Stimulated activated naive CD8-positive, alpha-beta T cell treated with anti-CD3 and anti-CD28 coated beads, Interleukin-15, amount 100 ng/mL, for 72 hours (primary cell): ENCODE measurements at places on chromosomes 6 and 20.

DNA sequence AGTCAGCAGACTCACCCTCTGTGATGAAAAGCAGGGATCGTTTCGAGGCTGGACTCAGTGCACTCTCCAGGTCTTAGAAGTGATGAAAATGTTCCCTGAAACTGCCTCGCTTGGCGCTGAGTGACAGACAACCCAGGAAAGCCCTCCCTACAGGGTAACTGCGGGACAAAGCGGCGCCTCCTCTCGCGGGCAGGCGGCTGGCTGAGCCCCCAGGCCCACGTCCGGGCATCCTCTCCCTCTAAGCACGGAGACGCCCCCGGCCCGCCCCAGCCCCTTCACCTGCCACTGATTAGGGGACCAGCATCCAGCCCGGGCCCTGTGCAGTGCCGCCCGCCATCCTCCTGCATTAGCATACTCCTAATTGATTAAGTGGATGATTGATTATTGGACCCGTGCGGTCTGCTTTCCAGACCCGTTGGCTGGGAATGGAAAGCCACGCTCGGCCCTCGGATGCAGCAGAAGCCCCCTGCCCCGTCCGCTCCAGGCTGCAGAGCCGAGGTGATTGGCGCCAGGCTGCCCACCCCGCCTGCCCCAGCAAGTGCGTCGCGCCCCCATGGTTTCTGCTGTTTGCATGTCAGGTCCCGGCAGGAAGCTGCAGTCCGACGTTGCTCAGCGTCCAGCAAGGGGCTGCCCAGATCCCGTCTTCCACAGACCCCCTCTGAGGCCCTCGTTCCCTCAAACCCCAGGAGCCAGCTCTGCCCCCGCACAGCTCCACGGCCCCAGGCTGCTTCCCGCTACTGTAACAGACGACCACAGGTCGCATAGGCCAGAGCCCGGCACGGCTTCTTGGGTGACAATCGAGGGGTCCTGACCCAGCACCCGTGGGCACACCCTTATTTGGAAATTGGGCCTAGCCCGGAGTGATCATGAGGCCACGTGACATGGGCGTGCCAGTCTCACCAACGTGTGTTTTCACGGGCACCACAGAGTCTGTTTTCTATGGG is 131.6 kb downstream of the DLL1 start:
- DNase-seq = no peak

DNA sequence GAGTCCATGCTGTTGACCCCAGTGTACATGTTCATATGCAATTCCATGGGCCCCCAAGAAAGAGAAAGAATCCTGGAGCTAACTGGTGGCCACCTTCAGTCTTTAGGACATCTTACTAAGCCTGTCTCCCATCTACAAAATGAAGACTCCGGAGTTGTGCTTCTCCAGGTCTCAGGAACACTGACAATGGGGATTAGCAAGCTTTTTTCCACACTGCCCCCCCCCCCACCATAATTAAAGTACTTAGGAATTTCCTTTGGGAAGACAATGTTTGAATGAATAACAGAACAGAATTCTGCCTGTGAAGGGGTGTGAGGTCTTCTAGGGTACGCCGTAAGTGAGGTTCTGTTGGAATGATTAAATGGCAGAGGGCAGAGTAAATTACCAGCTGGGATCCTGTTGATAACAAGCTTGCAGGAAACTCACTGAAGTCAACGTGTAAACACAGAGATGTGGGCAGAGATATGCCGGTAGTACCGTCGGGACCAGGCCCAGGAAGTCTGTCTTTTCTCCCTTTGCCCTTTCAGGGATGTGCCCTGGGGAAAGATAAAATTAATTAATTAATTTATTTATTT is 63.1 kb downstream of the ANKRD6 start:
- no peak for DNase-seq

- DNase-seq = no peak
Observed at GRCh38 chr6:92011681-92012245, 1407.6 kb downstream of the EPHA7 start.

- DNase-seq = no peak
Observed at GRCh38 chr6:113733381-113733780, 123.8 kb upstream of the MARCKS start.

DNA sequence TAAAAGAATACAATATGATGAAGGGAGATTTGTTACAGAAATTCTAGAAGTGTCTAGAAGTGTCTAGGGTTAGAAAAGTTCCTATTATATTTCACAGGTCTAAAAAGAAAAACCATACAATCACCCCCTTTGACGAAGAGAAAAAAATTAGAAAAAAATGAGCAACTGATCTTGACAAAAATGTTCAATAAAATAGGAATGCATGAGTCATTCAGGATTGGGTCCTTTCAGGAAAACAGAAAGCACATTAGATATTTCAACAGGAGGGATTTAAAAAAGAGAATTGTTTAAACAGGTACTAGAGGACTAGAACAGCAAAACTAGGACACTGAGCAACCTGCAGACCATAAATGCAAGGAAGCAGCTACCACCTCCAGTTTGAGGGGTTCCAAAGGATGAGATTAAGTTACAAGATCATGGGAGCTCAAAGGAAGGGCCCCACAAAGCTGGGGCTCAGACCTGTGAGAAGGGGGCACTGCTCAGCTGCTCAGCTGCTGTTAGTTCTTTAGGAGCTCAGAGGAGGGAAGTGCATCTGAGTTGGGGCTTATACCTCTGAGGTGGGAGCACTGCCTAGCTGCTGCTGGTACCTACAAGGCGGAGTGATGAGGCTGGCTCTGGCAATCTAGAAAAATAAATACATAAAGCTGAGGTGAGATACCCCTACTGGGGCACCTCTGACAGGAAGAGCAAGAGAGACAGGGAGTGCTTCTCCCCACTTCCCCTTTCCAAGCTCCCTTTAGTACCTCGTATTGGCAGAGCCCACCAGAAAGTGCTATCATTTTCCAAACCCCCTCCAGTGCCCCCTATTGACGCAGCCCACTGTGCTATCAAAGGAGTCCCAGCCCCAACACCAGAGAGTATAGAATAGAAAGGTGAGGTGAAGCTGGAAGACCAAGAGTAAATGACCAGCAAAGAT is 27.1 kb upstream of the BEND6 start:
- DNase-seq = no peak

- DNase-seq = no peak
Observed at GRCh38 chr6:144718431-144718830, 433.3 kb downstream of the UTRN start.

DNA sequence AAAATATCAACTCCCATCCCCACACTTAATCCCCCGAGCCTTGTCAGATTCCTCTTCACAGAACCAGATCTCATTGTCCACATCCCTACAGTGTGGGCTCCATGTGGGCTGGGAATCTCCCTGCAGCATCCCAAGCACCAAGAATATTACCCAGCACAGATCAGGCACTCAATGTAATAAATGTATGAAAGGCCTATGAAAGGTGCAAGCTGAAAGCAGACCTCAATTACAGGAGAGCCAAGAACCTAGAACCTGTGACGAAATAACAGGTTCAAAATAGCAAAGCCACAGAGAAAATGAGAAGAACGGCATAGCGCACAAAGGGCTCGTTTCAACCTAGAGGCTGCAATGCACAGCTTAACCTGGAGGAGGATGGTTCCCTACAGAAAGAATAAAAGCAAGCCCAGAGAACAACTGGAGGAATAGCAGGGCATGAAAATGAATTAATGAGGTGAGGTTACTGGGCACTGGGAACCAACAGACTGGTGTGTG is 3.1 kb downstream of the SLC23A2 start:
- no peak for DNase-seq

DNA sequence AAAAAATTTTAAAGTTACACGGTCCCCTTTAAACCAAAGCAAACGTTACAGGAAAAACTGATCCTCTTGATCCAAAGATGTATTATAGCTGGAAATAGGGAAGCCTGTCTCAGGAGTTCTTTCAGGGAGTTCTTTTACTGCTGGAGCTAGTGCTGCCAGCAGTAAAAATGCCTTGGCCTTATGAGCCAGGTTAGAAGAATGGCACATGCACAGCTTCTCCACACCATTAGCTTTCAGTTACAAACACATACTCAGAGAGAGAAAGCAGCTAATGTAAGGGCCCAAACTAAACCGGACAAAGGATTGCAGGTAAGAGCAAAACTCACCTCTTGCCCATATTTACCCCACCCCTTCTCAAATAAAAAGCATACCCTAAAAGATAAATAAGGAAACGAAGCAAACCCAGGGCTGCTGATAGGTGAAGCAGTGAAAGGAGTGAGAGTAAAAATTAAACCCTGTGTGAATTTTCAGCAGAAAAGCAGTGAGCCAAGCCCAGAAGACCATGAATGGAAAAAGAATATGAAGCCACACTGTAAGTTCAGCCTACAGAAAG is 19.0 kb downstream of the TBC1D20 start:
- no peak for DNase-seq

GRCh38 chr6:73525546-73526330 is 4.9 kb upstream of the EEF1A1 start:
- no peak for DNase-seq

DNA sequence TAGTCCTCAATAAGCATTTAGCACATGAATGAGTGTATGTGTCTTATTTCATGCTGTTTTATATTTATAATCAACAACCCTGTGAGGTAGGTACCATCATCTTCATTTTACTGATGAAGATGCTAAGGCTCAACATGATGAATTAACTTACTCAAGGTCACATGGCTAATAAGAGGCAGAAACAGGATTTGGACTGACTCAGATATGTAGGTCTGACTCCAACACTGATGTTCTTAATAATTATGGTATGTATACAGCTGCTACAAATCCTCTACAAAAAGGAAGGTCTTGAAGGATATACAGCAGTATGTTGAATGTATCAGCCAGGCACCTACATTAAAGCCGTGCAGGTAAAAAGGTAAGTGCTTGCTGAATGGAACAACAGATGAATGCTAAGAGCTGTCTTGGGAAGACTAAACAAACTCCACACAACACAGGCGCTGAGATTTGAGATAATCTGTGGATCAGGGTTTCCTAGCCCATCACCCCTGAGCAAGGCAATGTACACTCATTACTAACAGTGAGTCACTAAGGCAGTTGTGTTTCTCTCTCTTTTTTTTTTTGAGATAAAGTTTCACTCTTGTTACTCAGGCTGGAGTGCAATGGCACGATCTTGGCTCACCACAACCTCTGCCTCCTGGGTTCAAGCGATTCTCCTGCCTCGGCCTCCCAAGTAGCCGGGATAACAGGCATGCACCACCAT is 31.9 kb downstream of the TTI1 start:
- no peak for DNase-seq

DNA sequence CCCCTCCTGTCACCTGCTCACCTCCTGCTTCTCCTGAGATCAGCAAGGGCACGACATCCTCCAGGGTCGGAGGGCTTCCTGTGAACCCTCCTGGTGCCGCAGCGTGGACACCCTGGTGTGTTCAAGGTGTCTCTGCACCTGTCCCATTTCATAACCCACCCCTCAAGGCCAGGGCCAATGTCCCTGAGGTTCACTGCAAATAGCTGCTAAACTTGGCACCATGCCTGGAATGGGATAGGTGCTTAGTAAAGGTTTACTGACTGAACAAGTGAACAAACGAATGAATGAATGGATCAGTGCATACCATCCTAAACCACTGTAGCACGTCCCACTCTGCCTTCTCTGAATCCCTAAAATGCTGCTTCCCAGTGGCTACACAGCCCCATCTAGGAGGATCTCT is 35.0 kb downstream of the SIRPA start:
- no peak for DNase-seq

GRCh38 chr20:63475209-63475608 is 2.8 kb upstream of the KCNQ2 start:
- no peak for DNase-seq

GRCh38 chr6:55069132-55069781 is 105.1 kb upstream of the HCRTR2 start:
- DNase-seq = no peak

GRCh38 chr6:56093776-56094175 is 153.6 kb downstream of the COL21A1 start:
- DNase-seq = no peak

DNA sequence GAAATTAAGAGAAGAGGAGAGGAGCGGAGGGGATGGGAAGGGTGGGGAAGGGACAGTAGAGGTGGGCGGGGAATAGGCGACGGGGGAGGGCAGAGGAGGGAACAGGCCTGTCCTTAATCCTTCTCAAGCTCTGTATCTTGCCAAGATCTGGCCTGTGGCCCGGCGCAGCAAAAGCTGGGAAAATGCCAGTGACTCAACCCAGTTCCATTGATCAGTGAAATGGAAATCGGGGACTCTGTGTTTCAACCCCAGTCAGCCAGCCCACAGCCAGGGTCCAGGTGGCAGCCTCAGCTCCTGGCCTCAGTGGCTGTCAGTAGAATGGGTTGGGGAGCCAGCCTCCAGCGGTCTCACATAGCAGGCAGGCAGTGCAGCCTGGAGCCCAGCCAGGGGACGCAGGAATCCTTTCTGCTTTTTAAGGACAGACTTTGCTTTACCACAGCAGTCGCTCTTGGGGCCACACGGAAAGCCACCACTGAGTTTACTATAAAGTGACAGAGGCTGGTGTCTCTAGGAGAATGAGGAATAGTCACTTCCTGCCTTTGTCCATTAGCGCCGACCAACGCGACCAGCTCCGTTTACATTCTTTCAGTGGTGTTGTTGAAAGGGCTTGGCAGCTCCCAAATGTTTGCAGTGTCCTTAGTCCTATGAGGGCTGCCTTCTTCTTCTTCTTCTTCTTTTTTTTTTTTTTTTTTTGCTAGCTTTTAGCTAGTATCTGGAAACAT is 128.0 kb downstream of the RIN2 start:
- no peak for DNase-seq

DNA sequence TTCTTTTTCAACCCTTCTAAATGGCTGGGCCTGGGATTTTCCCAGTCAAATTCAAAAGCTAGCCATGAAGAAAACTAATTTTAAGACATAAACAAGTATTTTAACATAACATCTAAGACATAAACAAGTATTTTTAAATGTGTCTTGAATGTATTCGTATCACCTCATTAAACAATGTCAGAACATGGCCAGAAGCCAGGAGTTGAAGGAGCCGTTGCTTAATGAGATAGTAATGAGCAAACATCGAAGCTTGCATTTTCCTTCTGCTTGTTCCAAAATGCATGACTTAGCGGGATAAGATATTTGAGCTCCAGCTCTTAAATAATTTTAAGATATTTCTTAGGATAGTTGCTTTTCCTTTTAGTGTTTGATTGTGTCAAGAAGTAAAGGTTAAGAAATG is 4.2 kb upstream of the RNF182 start:
- no peak for DNase-seq

DNA sequence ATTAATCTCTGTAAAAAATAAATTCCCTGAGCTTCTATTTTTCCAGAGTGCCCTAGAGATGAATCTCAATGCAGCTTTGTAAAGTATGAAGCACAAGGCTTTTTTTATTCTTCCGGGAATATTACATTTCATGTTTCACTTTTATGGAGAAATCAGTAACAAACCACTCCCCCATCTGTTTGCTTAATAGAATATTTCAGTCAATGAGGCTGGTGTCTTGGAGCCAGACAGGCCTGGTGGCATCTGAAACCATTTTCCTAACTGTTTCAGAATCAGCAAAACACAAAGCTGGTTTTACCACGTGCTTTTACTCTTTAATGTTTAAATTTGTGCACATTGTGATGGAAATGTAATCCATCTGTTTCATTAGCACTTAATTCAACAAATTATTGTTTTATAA is 400.8 kb upstream of the HSF2 start:
- no peak for DNase-seq

- DNase-seq = no peak
Observed at GRCh38 chr20:40680161-40680959, 8.7 kb downstream of the MAFB start.
